ENCODE measurements at places on chromosomes 16 and 17. TPM values are rescaled to one million over a fixed set of nuclear protein-coding genes. Genes with fewer than 3 reads are reported as not detected.

- no peak for DNase-seq
Measured at GRCh38 chr17:16945663-16946218, 26.2 kb downstream of the TNFRSF13B start.

GRCh38 chr16:49556249-49556605 lies 182.6 kb downstream of the C16orf78 start:
- no peak for DNase-seq

DNA sequence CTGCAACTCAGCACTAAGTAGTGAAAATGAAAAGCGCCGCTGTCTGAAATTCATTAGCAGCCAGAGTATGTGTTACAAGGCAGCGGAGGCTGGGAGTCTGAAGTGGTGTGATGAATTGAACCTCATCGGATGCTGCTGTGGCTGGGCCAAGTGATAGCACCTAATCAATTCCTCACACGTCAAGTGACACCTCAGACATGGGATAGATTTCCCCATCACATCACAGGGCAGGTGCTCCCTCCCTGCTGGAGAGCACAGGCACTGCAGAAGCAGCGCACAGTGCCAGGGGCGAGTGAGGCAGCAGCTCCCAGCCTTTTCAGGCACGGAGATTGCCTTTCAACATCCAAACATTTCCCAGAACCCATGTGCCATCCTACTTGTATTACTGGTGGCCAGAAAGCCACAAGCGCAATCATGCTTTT lies 32.2 kb downstream of the DRC3 start:
- no peak for DNase-seq

GRCh38 chr17:64502809-64503208 lies 3.3 kb downstream of the DDX5 start:
- no peak for DNase-seq

DNA sequence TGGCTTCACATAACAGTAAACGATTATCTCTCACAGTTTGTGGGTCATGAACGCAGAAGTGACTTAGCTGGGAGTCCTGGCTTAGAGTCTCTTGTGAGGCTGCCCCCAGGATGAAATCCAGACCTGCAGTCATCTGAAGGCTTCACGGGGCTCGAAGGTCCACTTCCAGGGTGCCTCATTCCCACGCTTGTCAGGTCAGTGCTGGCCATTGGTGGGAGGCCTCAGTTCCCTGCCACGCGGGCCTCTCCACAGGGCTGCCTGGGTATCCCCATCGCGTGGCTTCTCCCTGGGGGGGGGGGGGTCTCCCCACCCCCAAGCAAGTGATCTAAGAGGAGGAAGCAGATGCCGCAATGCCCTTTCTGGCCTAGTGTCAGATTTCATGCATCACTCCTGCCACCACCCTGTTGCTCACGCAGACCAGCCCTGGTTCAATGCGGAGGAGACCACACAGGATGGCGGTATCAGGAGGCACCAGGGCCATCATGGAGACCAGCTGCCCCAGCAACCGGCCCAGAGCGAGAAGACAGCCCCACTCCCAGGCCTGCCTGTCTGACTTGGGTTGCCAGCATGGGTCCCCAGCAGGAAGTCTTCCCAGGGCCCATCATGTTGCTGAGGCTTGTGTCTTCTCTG lies 77.3 kb upstream of the CDH5 start:
- DNase-seq = no peak

- no peak for DNase-seq
Measured at GRCh38 chr16:67305216-67306071, 21.1 kb downstream of the KCTD19 start.

- no peak for DNase-seq
Measured at GRCh38 chr16:26666486-26666885, 400.2 kb upstream of the C16orf82 start.

- no peak for DNase-seq
Measured at GRCh38 chr16:85367485-85367884, 245.6 kb upstream of the GSE1 start.

- DNase-seq = no peak
Measured at GRCh38 chr17:57600074-57600473, 145.0 kb downstream of the CCDC182 start.

DNA sequence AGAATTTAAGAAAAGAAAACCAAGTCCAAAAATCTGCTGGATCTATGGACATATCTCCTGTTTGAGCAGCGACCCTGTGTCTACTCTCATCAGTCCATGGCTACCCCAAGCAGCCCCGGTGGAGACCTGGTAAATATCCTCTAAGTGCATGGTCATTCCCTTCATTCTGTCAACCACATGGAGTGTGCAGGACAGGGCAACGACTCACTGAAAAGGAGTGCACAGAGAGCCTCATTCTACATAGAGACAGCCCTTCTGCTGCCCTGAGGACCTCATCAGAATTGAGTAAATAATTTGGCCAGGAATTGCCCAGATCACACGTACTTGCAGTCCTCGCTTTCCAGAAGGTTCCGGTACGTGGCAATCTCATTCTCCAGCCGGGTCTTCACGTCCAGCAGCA lies 3.0 kb downstream of the KRT38 start:
- no peak for DNase-seq

MBTD1 gene
- 11.3 TPM for polyA plus RNA-seq

KRT24 gene
- not detected for polyA plus RNA-seq
